ENCODE measurements at places on chromosomes 1 and 21.

- H3K36me3 ChIP-seq, result no peaks in the 10 kb centered on the region
- no peak overlapping the region for H3K4me3 ChIP-seq
- H3K27ac ChIP-seq, result no peak overlapping the region
- DNase-seq, result no peak
Observed at GRCh38 chr1:91948501-91949355, 473 bp upstream of the BRDT start.

DNA sequence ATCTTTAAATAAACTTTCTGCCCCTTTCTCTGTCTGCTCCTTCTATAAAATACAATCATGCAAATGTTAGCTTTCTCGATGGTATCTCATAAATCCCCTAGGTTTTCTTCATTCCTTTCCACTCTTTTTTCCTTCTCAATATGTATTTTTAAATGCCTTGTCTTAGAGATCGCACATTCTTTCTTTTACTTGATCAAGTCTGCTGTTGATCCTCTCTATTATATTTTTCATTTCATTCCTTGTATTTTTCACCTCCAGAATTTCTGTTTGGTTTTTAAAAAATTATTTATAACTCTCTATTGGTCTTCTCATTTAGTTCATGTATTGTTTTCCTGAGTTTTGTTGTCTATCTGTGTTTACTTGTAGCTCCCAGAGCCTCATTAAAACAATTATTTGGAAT is 36.0 kb downstream of the TNFSF4 start:
- no peaks in the 10 kb centered on the region for H3K36me3 ChIP-seq
- DNase-seq, result no peak
- H3K4me1 ChIP-seq, result no peaks in the 10 kb centered on the region
- H3K27ac ChIP-seq, result no peak overlapping the region
- no peak overlapping the region for H3K4me3 ChIP-seq
- H3K27me3 ChIP-seq, result no peaks in the 10 kb centered on the region

DNA sequence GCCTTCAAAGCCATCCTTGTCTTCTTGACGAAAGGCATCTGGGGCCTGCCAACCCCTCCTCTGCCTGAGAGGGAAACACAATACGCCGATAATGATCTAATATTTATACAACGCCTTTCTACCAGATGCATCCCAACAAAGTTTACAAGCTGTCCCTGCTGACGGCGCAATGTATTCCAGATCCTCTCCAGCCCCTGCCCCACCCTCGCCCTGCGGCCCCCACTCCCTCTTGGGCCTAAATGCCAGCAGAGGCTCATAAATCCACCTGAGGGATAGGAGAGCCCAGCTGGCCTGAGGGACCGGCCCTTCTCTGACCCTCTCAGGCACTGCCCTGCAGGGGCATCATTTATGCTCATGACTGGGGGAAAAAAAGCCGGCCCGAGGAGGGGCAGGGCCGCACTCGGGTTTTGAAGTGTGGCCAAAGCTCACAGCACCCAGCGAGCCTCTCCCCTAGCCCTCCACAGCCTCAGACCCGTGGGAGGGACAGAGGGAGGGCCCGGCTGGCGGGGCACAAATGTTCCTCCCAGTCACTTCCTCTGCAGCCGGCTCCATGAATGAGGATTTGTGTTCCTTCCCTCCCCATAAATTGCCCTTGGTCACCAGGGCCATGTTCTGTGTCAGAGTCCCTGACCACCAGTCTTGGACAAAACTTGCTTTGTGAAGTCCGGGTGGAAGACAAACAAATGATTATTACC is 140.3 kb downstream of the FOXD2 start:
- peak; percentile 58 for DNase-seq
- H3K27ac ChIP-seq, result no peak overlapping the region
- H3K27me3 ChIP-seq, result no peaks in the 10 kb centered on the region
- no peak overlapping the region for H3K4me3 ChIP-seq
- peaks cover 20% of the 10 kb centered on the region for H3K4me1 ChIP-seq

DNA sequence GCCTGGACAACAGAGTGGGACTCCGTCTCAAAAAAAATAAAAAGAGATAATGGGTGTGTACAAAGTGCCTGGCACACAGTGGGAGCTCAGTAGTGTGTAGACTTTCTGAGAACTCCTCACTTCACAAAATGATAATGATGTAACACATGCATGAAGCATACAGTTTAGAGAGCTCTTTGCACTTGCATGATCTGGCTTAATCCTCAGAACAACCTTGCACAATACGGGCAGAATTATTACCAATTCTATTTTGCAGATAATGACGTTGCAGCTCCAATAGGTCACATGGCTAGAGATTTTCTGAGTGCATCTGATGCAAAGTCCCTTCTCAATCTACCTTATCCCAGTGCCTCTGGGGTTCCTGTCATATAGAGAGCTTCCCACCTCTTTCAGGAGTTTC is 71.4 kb downstream of the CD247 start:
- H3K36me3 ChIP-seq, result no peaks in the 10 kb centered on the region
- no peak overlapping the region for H3K27ac ChIP-seq
- DNase-seq, result no peak
- peaks cover 6% of the 10 kb centered on the region for H3K27me3 ChIP-seq
- no peaks in the 10 kb centered on the region for H3K4me1 ChIP-seq

GRCh38 chr21:44801468-44802395 is at the start of gene UBE2G2:
UBE2G2 (minus strand) TSS chr21:44801820; CDS start chr21:44801748, 72 bp downstream.
- H3K36me3 ChIP-seq, result peaks cover 46% of the 10 kb centered on the region
- H3K4me1 ChIP-seq, result peaks cover 35% of the 10 kb centered on the region
- H3K27ac ChIP-seq, result peak within 1 kb of the TSS; percentile 91
- peak within 1 kb of the TSS; percentile 60 for H3K4me3 ChIP-seq

GRCh38 chr1:20399606-20400180 is 86.3 kb downstream of the CAMK2N1 start:
- no peak overlapping the region for H3K27ac ChIP-seq
- no peaks in the 10 kb centered on the region for H3K27me3 ChIP-seq
- no peak overlapping the region for H3K4me3 ChIP-seq

GRCh38 chr1:228852511-228853088 is 117.3 kb downstream of the RHOU start:
- peaks cover 2% of the 10 kb centered on the region for H3K4me1 ChIP-seq
- H3K4me3 ChIP-seq, result no peak overlapping the region
- DNase-seq, result no peak
- H3K27ac ChIP-seq, result no peak overlapping the region
- H3K36me3 ChIP-seq, result no peaks in the 10 kb centered on the region
- H3K27me3 ChIP-seq, result no peaks in the 10 kb centered on the region

DNA sequence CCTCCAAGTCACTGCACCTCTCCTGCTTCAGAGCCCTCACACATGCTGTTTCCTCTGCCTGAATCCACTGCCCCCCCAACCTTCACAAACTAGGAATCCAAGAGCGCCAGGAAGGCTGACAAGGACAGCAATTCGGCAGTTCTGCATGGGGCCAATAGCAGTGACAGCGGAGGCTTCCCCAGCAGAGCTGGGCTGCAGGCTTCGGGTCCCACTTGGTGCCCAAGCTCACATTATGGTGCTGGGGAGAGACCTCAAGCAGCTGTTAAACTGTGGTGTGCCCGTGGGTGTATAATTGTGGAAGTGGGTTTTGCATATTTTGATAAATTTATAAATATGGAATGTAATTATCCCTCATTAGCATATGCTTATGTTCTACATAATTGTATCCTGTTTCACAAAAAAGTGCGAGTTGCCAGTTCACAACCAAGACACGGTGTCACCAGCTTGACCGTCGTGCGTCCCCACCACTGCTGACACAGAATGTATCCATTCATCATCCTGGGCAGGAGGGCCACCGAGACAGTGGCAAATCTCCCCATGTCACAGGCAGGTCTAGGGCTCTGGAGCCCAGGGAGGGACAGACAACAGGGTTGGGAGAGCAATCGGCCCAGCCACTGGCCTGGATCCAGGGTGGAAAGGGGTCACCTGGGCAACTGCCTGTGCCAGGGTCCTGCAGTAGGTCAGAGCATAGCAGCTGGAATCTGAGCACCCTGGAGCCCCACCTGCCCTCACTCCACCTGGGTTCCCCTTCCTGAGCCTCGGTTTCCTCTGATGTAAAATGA is 81.6 kb downstream of the MATN1 start:
- no peak overlapping the region for H3K4me3 ChIP-seq
- H3K4me1 ChIP-seq, result no peaks in the 10 kb centered on the region
- DNase-seq, result no peak
- H3K27me3 ChIP-seq, result no peaks in the 10 kb centered on the region
- H3K27ac ChIP-seq, result no peak overlapping the region

- H3K4me3 ChIP-seq, result no peak overlapping the region
- H3K27ac ChIP-seq, result no peak overlapping the region
- H3K36me3 ChIP-seq, result no peaks in the 10 kb centered on the region
- no peaks in the 10 kb centered on the region for H3K27me3 ChIP-seq
- no peaks in the 10 kb centered on the region for H3K4me1 ChIP-seq
Observed at GRCh38 chr1:84031802-84032327, 32.9 kb upstream of the TTLL7 start.

DNA sequence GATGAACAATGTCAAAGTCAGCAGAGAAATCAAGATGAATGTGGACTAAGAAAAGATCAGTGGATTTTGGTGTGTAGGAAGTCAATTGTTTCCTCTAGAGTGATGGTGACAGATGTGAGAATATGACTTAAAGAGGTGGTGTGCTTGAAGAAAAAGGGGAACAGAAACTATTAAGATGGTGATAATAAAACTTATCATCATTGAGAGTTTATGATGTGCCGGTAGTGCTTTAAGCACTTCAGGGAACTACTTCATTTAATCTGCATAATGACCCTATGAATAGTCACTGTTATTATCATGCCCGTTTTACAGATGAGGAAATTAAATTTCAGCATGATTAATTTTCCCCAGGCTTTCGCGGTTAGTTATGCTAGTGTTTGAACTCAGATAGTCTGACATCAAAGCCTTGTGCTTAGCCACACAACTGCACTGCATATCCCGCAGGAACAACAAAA is 246.9 kb upstream of the LRRC7 start:
- H3K36me3 ChIP-seq, result no peaks in the 10 kb centered on the region
- no peak overlapping the region for H3K27ac ChIP-seq
- H3K27me3 ChIP-seq, result no peaks in the 10 kb centered on the region
- no peak for DNase-seq
- no peak overlapping the region for H3K4me3 ChIP-seq
- H3K4me1 ChIP-seq, result no peaks in the 10 kb centered on the region

GRCh38 chr1:22778862-22779520 is 68.4 kb downstream of the EPHB2 start:
- peaks cover 34% of the 10 kb centered on the region for H3K4me1 ChIP-seq
- H3K36me3 ChIP-seq, result no peaks in the 10 kb centered on the region
- no peaks in the 10 kb centered on the region for H3K27me3 ChIP-seq
- no peak overlapping the region for H3K27ac ChIP-seq
- no peak for DNase-seq

- DNase-seq, result no peak
- H3K27ac ChIP-seq, result no peak overlapping the region
- no peaks in the 10 kb centered on the region for H3K36me3 ChIP-seq
- H3K4me1 ChIP-seq, result no peaks in the 10 kb centered on the region
- no peak overlapping the region for H3K4me3 ChIP-seq
- no peaks in the 10 kb centered on the region for H3K27me3 ChIP-seq
Observed at GRCh38 chr1:71559880-71560279, 479.0 kb upstream of the ZRANB2 start.

DNA sequence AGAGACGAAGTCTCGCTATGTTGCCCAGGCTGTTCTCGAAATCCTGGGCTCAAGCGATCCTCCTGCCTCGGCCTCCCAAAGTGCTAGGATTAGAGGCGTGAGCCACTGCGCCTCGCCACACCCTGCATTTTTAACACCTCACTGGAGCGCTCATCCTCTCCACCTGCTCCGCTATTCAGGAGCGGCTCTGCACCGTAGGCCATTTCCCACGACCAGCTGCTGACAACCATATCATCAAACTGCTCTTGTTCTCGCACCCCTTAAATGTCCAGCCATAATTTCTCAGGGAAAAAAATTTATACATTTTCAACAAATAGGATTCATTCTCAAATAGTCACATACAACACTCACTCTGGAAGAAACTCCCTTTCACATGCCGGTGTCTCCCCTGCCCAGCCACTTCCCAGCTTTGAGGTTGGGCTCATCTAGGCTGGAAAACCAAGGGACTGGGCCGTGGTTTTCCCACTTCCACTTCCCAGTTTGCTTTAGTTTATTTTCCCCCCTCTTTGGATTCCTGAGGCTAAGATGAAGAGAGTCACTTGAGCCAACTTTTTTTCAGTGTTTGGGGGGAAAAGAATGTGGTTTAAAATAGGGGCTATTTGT is 639 bp upstream of the IPO9 start:
- peaks cover 36% of the 10 kb centered on the region for H3K4me1 ChIP-seq
- H3K27ac ChIP-seq, result peak overlapping the region; percentile 23
- peaks cover 27% of the 10 kb centered on the region for H3K36me3 ChIP-seq
- no peaks in the 10 kb centered on the region for H3K27me3 ChIP-seq

- H3K4me3 ChIP-seq, result no peak overlapping the region
- peaks cover 51% of the 10 kb centered on the region for H3K4me1 ChIP-seq
- no peaks in the 10 kb centered on the region for H3K27me3 ChIP-seq
- DNase-seq, result no peak
- peaks cover 5% of the 10 kb centered on the region for H3K36me3 ChIP-seq
- peak overlapping the region; percentile 18 for H3K27ac ChIP-seq
Observed at GRCh38 chr1:27538793-27539192, 48.8 kb upstream of the WASF2 start.

- H3K36me3 ChIP-seq, result no peaks in the 10 kb centered on the region
- H3K4me3 ChIP-seq, result no peak overlapping the region
- no peaks in the 10 kb centered on the region for H3K27me3 ChIP-seq
- DNase-seq, result no peak
- H3K27ac ChIP-seq, result no peak overlapping the region
- H3K4me1 ChIP-seq, result no peaks in the 10 kb centered on the region
Observed at GRCh38 chr1:175050992-175051391, 16.6 kb upstream of the TNN start.

GRCh38 chr1:196690582-196690981 is 38.7 kb downstream of the CFH start:
- no peak for DNase-seq
- no peak overlapping the region for H3K27ac ChIP-seq
- H3K4me3 ChIP-seq, result no peak overlapping the region
- H3K36me3 ChIP-seq, result no peaks in the 10 kb centered on the region
- no peaks in the 10 kb centered on the region for H3K27me3 ChIP-seq
- no peaks in the 10 kb centered on the region for H3K4me1 ChIP-seq

DNA sequence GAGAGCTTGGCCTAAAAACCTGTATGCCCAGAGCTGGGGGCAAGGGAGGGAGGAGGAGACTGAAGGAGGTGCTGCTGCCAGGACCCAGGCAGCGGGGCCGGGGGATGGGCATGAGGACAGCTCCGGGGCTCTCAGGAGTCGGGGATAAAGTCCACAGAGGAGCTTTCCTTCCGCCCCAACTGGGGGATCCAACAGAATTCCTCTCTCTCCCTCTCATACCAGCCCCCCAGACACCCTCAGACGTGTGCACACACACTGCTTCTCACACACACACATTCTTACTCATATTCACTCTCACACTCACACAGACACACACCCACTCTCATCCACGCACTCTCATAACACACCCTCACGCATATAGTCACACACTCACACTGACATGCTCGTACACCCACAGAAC is 39.1 kb downstream of the SYF2 start:
- DNase-seq, result no peak
- H3K27me3 ChIP-seq, result peaks cover 15% of the 10 kb centered on the region
- no peaks in the 10 kb centered on the region for H3K36me3 ChIP-seq
- H3K27ac ChIP-seq, result no peak overlapping the region
- H3K4me3 ChIP-seq, result no peak overlapping the region
- no peaks in the 10 kb centered on the region for H3K4me1 ChIP-seq

GRCh38 chr1:6939363-6939762 is 154.1 kb downstream of the CAMTA1 start:
- no peaks in the 10 kb centered on the region for H3K27me3 ChIP-seq
- no peak overlapping the region for H3K4me3 ChIP-seq

GRCh38 chr21:35232545-35233176 is 183.6 kb upstream of the RUNX1 start:
- no peaks in the 10 kb centered on the region for H3K27me3 ChIP-seq
- H3K27ac ChIP-seq, result no peak overlapping the region
- no peaks in the 10 kb centered on the region for H3K36me3 ChIP-seq
- no peak for DNase-seq
- H3K4me3 ChIP-seq, result no peak overlapping the region
- peaks cover 2% of the 10 kb centered on the region for H3K4me1 ChIP-seq

- H3K27ac ChIP-seq, result no peak overlapping the region
- H3K27me3 ChIP-seq, result peaks cover 8% of the 10 kb centered on the region
- peak; percentile 62 for DNase-seq
- H3K4me1 ChIP-seq, result no peaks in the 10 kb centered on the region
Observed at GRCh38 chr1:166884040-166884642, 8.1 kb upstream of the TADA1 start.

Measured in SK-N-SH (cell line).